ENCODE measurements at places on chromosomes 1 and 21.

DNA sequence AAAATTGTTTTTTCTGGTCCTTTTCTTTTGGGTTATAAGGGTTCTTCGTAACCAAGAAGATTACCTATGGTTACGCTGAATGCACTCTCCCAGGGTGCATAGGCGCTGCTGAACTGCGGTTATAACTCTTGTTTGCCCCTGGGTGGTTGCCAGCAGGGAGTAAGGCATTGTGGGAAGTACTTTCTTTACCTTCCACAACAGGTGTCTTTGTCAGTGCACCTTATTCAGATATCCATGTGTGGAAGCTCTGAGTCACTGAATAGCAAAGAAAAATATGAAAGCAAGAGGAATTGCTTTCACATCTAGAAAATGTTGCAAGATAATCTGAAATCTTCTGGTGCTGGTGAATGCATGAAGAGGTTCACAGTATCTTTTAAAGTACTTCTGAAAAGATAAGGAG lies 124.4 kb upstream of the CACYBP start:
- peak; percentile 4 for DNase-seq

DNA sequence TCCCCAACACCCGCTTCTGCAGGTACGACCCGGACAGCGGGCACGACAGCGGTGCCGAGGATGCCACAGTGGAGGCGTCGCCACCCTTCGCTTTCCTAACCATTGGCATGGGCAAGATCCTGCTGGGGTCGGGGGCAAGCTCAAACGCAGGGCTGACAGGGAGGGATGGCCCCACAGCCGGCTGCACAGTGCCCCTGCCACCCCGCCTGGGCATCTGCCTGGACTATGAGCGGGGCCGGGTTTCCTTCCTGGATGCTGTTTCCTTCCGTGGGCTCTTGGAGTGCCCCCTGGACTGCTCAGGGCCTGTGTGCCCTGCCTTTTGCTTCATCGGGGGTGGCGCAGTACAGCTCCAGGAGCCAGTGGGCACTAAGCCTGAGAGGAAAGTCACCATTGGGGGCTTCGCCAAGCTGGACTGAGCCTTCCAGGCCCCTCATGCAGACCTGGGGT lies 10.1 kb downstream of the TRIM46 start:
- no peak for DNase-seq

DNA sequence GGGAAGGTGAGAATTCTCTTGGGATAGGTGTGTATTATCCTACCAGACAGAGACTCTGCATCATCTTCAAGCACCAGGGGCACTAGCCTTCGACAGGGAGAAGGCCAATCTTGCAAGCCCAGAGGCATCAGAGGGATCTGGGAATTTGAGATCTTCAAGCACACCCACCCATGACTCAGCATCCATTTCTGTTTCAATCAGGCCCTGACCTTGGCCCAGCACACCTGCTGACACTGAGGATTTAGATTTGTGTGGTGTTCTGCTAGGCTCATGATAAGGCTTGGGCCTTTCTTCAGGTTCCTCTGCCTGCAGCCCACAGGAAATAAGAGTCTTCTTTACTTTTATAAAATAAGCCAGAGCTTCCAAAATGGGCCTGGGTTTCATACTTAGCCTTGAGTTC lies 6.6 kb upstream of the PCP4 start:
- DNase-seq: no peak

GRCh38 chr1:40664791-40665190 lies 691 bp downstream of the RIMS3 start:
- no peak for DNase-seq

DNA sequence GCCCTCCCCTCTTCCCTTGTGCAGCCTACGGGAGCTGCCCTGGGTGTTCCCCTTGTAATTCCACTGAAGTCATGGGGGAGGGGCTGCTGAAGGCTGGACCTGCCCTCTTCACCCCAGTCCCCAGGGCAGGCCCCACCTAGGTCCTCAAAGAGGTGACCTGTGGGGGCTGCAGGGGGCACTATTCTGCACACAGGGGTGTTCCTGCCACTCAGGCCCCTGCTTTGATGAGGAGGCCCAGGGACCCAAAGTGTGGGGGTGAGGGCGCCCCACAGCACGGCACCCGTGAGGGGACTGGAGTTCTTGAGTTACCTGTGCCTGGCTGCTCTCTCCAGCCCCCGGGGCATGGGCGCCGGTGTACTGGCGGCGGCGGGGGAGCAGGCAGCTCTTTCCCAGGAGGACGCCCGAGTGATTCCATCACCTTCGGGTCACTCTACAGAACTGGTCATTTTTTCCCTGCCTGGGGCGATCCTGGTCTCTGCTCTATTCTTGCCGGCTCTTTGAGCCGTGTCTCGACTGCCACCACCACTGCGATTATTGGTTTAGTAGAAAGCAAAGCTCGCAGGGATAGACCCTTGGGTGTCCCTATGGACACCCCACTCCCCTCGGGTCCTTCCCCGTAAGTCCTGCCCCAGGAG lies 6.9 kb upstream of the PRDM16 start:
- DNase-seq: no peak

DNA sequence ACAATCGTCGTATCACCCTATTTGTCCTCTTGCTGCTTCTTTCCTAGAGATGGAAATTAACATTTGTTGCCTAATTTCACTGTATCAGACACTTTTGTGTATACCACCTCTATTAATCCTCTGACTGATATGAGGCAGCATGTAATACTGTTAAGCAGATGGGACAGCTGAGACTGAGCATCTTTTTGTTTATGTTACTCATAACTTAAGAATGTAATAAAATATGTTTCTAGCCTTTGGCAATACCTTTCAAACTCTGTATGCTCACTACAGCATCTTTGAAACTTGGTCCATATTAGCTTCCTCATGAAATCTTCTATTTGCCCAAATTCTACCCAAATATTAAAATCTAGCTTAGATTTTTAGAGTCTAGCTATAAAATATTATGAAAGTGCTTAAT lies 2.3 kb downstream of the OR14K1 start:
- DNase-seq: no peak

DNA sequence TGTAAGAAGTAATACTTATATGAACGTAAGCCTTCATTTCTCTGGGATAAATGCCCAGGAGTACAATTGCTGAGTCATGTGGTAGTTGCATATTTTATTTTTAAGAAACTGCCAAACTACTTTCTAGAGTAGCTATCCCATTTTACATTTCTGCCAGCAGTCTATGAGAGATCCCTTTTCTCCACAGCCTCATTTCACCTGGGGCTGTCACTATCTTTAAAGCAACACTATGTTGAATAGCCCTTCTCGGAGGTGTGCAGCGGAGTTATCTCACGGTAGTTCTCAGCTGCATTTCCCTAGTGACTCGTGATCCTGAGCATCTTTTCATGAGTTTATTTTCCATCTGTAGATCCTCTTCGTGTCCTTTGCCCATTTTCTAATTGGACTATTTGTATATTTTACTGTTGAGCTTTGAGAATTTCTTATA lies 93.4 kb downstream of the ADARB1 start:
- no peak for DNase-seq

DNA sequence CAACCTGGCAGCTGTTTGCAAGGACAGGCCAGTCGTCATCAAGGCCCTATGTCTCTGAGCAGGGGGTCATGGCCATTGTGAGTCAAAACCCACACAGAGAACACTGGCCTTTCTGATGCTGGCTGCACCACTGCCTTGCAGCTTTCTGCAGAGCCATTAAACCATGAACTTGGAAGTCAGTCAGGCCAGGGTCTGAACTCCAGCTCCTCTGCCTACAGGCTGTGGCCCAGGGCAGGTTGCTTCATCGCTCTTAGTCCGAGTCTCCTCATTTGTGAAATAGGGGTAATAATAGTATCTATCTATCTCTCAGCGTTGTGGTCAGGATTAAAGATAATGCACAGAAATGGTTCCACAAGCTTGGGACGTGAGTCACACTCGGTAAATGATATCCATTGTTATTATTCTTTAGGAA lies 35.8 kb upstream of the HIVEP3 start:
- no peak for DNase-seq

- DNase-seq: no peak
Measured at GRCh38 chr1:211332830-211333229, 6.2 kb downstream of the TRAF5 start.

GRCh38 chr1:231016966-231017365 lies 23.1 kb downstream of the FAM89A start:
- DNase-seq: no peak

GRCh38 chr1:4796161-4797015 lies 142.0 kb downstream of the AJAP1 start:
- DNase-seq: no peak

- DNase-seq: no peak
Measured at GRCh38 chr1:108182959-108183700, 17.0 kb downstream of the SLC25A24 start.

DNA sequence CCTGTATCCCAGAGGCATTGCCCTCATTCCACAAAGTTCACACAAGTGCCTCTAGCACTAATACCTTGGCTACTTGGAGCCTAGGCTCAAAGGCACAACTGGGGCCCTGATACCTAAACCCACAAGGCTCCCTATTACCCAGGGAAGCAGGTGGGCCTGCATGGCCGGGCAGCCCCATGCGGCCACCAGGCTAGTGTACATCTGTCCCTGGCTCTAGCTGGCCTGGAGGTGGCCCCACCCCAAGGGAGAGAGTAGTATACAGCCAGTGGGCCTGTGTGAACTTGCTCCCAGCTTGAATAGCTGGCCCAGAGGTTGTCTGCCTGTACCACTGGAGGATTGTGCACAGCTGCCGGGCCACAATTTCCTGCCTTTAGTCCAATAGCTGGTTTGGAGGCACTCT lies 52.2 kb downstream of the USP25 start:
- DNase-seq: no peak

GRCh38 chr1:26057189-26057588 lies 10.2 kb downstream of the TRIM63 start:
- no peak for DNase-seq

GRCh38 chr1:66283622-66284041 lies 250.3 kb upstream of the SGIP1 start:
- no peak for DNase-seq

GRCh38 chr1:9881838-9882249 lies 28.2 kb downstream of the CTNNBIP1 start:
- no peak for DNase-seq

DNA sequence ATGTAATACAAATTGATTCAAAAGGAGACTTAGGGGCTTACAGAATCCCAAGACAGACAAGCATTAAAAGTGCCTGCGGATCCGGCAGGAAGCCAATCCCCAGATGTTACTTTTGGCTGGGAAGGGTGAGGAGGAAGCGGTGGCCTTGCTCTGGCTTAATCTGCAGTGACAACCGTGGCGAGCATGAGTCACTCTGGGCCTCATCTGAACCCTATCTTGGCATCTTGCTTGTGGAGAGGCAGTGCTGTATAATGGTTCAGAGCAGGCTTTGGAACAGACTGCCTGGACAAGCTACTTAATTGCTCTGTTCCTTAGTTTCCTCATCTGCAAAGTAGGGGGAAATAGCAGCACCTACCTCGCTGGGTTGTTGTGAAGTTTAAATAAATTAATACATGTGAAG lies 74.1 kb downstream of the XCL2 start:
- no peak for DNase-seq

DNA sequence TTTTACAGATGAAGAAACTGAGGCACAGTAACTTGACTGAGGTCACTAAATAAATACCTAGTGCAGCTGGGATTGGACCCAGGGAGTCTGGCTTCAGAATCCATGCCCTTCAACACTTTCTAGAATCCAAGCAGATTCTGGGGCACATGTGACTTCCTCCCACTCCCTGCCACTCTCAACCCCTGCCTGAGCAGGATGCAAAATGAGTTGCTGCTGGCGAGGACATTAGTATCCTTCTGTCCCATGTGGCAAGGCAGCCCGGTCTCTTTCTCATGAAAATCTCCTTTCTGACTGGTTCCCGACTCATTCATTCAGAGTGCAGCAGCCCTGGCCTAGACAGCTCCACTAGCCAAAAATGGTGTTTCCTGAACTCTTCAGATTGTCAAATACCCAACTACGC lies 28.4 kb downstream of the TNNT2 start:
- no peak for DNase-seq

- DNase-seq: no peak
Measured at GRCh38 chr1:54553602-54554313, 5.7 kb downstream of the ACOT11 start.

- DNase-seq: no peak
Measured at GRCh38 chr1:93347334-93347899, 1.7 kb downstream of the DR1 start.

DNA sequence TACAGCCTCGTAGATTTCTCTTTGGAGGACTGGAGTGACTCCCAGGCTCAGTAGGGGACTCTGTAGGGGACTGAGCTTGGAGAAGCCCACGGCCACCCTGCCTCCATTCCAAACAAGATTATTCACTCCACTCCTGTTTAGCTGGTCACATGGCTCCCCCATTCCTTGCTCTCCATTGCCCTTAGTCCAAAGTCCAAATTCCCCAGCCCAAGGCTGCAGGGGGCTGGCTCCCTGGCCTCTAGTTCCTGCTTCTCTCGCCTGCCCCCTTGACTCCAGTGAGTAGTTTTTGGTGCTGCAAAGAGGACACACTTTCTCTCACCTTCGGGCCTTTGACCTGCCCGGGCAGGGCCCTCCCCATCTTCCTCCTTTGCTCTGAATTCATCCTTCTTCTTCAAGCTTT lies 403.3 kb downstream of the KIF26B start:
- DNase-seq: no peak
